Esophagus muscularis mucosa (tissue), 4 donors: ENCODE measurements at places on chromosomes 6 and 20. TPM values are rescaled to one million over a fixed set of nuclear protein-coding genes. Genes with fewer than 3 reads are reported as not detected.

DNA sequence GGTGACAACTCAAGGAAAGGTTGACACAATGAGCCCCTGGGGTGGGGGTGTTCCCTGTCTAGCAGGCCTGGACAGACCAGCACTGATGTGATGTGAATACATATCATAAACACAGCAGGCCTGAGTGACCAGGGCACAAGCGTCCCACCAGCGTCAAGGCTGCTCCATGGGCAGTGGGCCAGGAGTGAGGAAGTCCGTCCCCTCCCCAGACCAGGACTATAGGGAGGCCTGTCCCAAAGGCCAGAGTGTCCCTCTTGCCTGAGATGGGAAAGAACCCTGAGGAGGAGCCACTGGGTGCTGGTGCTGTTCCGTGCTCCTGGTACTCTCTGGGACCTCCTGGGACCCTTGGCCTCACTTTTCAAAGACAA, 44.6 kb downstream of the RRBP1 start:
- no peak for DNase-seq

- peak; percentile 17 for DNase-seq
Measured at GRCh38 chr6:2827142-2827541, 14.5 kb downstream of the SERPINB1 start.

DNA sequence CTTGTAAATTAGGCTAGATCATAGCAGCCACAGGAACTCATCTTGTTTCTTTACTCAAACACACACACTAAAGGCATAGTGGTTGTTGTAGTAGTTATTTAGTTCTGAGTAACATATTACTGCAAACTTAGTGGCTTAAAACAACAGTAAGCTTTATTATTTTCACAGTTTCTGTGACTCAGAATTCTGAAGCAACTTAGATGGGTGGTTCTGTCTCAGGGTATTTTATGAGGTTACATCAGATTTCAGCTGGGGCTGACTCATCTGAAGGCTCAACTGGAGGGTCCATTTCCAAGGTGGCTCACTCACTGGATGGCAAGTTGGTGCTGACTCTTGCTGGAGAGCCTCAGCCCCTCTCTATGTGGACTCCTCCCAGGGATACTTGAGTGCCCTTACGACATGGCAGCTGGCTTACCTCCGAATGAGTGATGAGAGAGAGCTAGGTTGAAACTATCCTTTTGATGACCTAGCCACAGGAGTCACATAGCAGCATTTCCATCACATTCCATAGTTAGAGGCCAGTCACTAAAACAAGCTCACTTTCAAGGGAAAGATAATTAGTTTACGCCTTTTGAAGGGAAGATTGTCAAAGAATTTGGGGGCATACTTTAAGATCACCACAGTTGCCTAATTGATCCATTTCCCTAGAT, 136.5 kb upstream of the PRND start:
- peak; percentile 53 for DNase-seq

The ACTL10 gene
- total RNA-seq = 1.9 TPM

DNA sequence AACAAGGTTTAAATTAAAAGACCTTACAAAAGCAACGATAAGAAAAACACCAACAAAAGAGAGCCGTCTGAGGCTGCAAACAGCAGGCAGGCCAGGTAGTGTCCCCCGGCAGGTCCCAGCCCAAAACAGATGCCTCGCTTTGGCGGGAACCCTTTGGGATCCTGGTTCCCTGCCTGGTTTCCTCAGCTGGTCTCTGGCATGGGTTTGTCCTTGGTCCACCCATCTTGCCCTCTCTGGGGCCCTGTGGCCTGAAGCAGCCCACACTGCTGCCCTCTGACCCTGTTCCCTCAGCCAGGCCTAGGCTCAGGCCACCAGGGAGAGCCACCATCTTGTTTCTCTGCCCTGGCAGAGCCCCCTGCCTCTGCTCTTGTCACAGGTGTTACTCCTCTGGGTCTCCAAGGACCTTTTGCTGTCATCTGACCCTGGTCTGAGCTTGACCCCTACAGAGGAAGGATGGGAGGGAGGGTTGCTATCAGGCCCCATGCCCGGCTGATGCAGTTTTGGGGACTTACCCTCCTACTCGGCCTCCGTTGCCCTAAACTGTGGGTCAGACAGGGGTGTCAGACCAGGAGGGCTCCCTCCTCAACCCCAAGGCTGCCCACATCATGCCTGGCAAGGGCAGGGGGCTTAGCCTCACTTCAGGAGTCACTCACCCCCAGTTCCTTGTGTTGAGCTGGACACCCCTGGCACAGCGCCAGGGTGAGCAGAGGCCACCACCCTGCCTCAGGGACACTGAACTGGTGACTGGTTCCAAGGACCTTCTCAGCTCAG, 30.6 kb upstream of the GRM4 start:
- DNase-seq = no peak

DNA sequence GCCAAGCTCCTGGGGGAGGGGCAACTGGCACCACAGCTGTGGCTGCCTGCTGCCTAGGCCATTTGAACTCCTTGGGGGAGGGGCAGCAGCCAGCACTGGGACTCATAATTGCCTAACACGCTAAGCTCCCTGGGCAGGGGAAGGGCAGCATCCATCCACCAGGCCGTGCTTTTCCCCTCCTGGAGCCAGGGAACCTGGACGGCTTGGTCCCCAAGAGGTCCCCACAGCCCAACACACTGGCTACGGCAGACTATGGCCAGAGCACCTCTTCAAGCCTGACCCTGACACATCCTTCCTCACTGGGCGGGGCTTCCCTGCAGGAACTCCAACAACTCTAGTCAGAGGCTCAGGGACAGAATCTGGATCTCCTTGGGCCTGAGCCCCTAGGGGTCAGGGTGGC, 269.4 kb downstream of the RNF144B start:
- no peak for DNase-seq

The SLC17A2 gene
- total RNA-seq = not detected

GRCh38 chr6:31252625-31253024, 19.3 kb downstream of the HLA-C start:
- no peak for DNase-seq

DNA sequence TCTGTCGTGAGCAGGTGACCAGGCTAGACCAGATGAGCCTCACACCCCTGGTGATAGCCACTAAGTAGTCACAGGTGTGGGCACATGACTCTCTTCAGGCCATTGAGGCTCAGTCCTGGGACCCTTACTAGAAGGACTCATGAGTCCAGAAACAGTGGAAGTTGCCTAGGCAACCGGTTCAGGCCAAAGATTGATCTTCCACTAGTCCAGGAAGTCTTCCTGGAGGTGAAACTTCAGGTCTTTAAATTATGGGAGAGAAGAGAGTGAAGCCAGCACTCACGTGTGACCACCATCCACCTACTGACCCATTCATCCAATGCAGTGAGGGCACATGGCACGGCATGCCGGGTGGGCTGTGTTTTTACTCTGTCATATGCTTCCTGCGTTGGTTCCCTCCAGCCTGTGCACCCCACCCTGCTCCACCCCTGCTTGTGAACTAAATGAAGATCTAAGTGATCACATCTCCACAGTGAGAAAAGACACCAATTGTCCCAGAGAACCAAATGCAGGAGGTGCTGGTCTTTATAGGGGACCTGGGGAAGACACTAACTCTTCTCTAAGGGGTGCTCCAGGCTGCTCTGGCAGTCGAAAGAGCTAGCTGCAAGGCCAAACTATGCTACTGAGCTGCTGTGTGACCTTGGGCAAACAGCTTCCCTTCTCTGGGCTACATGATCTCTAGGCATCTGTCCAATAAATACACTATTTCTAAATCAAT, 12.5 kb upstream of the STX16 start:
- no peak for DNase-seq

The DEFB112 gene
- total RNA-seq = not detected

- peak; percentile 37 for DNase-seq
Measured at GRCh38 chr6:11188161-11188915, 44.1 kb downstream of the NEDD9 start.

- DNase-seq = no peak
Measured at GRCh38 chr6:92623431-92623830, 795.9 kb downstream of the EPHA7 start.

The DNAH8 gene
- not detected for total RNA-seq

GRCh38 chr20:60948224-60948623, 303.8 kb upstream of the CDH4 start:
- no peak for DNase-seq

DNA sequence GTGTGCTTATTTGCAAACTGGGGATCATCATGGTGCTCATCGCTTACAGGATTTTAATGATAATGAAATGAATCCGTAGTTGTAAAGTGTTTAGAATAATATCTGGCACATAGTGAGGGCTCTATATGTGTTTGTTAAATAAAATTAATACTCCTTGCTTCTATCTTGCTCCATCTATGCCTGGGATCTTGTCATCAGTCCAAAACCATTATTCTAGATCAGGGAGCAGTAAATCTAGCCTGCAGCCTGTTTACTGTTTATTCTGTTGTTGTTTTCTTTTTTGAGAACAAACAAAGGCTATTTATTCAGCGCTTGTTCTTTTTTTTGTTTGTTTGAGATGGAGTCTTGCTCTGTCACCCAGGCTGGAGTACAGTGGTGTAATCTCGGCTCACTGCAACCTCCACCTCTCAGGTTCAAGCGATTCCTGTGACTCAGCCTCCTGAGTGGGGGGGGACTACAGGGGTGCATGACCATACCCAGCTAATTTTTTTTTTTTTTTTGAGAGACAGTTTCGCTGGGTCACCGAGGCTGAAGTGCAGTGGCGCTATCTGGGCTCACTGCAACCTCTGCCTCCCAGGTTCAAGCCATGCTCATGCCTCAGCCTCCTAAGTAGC, 8.1 kb downstream of the ACOT8 start:
- no peak for DNase-seq

DNA sequence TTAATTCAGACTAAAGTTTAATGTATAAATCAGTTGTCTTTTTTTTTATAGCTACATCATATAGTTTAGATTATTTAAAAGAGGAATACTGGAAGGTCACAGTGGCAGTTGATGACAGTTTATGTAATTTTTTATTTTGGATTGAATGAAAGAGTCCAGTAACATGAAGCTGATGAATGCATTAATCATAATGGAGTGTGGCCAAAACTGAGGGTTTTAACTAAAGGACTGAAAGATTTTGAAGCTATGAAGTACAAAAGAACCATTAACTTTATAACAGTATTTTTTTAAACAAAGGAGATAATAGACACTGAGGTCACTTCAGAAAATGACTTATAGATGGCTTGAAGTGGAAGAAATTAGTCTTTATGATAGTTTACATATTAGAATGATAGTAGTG, 41.3 kb downstream of the TRMT11 start:
- no peak for DNase-seq

The NRN1 gene
- 12.9 TPM for total RNA-seq

- no peak for DNase-seq
Measured at GRCh38 chr6:162140251-162140852, 587.2 kb downstream of the PRKN start.

The TMEM74B gene
- total RNA-seq = 0.83 TPM

- no peak for DNase-seq
Measured at GRCh38 chr6:105797983-105798453, 288.1 kb upstream of the PRDM1 start.

GRCh38 chr6:32935551-32936238, 5.1 kb downstream of the HLA-DMB start:
- DNase-seq = no peak

- no peak for DNase-seq
Measured at GRCh38 chr6:155128977-155129376, 133.9 kb downstream of the TIAM2 start.

The FHL5 gene
- total RNA-seq = 21.5 TPM

DNA sequence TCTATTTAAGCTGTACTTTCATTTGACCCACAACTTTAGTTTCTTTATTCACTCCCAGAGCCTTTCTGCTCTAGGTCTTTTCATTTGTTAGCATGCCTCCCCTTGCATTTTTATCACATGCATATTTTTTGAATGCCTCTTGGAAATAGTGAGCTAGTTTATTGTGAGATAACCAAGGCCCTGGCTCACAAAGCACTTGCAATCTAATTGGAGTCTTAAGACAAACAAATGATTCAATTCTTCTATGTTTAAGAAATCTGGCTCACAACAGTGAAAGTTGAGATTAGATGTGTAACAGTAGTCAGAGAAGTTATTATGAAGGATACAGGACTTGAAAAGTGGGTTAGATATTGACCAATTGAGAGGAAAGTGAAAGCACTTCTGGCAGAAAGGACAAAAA, 173.4 kb downstream of the MOXD1 start:
- DNase-seq = no peak

- no peak for DNase-seq
Measured at GRCh38 chr20:22805219-22805618, 220.8 kb upstream of the FOXA2 start.

DNA sequence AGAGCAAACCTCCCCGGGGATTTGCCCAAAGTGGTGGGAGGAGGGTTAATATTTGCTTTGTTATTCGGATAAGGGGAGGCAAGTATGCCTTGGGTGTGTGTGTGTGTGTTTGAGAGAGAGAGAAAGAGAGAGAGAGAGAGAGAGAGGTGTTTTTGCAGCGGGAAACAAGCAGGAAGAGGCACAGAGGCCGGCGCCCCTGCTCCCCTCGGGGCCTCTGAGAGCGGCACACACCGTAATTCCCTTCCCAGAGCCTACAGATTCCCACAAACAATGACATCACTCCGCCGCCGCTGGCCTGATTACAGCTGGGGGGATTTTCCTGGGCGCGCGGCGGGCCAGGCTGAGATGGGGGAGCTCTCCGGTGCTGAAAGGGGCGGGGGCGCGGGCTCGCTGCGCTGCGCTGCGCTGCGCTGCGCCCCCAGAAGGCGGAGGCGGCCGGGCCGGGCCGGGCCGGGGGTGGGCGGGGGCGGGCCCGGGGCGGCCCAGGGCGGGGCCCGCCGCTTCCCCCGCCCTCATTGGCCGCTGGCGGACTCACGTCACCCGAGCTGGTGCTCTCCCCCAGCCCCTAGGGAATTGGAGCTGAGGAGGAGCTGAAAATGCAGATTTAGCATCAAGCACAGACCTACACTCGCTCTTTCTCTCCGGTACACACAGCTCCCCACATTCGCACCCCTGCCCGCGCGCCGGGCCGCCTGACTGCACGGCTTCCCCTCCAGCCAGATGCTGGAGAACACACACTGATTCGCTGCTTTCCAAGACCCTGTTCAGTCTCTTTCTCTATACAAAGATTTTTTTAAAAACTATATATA, at the start of gene PCSK2:
PCSK2 (plus strand) TSS at position 631 of the 809 bp plus-strand sequence. CDS start 266 bp downstream, outside the sequence.
- DNase-seq = no peak

- no peak for DNase-seq
Measured at GRCh38 chr6:138601128-138601527, 101.8 kb upstream of the NHSL1 start.
